ENCODE measurements at places on chromosomes 5 and 9.

GRCh38 chr5:69006030-69006429, 87.8 kb upstream of the SLC30A5 start:
- DNase-seq, result no peak

DNA sequence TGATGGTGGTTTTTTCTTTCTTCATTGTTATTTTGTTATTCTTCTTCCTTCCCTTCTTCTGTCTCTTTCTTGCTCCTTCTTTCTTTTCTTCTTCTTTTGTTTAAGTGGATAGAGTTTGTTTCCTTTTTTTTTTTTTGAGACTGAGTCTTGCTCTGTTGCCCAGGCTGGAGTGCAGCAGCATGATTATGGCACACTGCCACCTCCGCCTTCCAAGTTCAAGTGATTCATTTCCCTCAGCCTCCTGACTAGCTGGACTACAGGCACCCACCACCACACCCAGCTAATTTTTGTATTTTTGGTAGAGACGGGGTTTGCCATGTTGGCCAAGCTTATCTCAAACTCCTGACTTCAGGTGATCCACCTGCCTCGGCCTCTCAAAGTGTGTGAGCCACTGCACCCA, 40.3 kb downstream of the JAK2 start:
- peak; percentile 2 for DNase-seq

- DNase-seq, result no peak
Measured at GRCh38 chr9:77892171-77892570, 139.4 kb downstream of the GNAQ start.

DNA sequence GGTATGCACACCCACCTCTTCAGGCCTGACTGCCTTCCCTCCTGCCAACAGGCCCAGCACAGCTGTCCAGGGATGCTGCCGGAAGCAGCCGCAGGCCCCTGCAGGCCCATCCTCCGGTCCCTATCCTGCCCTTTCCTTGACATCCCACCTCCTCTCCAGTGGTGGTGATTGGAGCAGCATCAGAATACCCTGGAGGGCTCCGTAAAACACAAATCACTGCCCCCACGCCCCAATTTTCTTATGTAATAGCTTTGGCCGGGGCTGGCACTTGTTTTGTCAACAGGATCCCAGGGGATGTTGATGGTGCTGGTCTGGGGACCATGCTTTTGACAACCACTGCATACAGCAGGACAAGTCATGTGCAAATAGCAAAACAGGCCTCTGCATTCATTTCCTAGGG, 274.5 kb downstream of the GADD45G start:
- no peak for DNase-seq

- peak; percentile 68 for DNase-seq
Measured at GRCh38 chr9:86978922-86979474, 31.7 kb upstream of the GAS1 start.

DNA sequence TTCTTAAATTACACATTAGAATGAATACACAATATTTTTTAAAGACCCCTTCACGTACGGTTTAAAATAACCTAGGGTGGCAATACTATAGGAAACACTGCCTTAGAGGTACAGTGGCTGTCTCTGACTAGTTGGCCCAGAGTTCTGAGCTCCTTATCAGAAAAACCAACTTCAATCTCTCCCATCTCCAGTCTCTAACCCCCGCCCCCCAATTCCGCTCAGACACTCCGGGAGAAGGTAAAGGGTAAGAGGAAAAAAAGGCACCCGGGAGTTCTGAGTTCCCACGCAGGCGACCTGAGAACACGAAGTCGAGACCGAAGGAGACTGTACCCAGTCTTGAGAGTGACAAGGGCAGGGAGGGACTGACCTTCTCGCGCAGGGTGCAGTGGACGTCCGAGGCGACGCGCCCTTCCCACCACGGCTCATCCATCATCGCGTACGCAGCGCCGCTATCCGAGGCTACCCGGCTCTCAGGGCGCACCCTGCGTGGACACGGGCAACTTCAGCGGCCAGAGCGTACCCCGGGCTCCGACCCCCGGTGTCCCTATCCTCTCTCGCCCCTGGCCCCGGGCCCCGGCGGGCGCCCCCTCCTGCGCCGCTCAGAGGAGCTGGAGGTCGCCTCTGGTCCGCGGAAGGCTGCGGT, 752 bp downstream of the CCNJL start:
- no peak for DNase-seq

GRCh38 chr5:77832938-77833337, 56.8 kb upstream of the TBCA start:
- no peak for DNase-seq

- DNase-seq, result no peak
Measured at GRCh38 chr9:18190671-18191374, 283.1 kb upstream of the ADAMTSL1 start.

GRCh38 chr5:42641336-42642005, 115.1 kb upstream of the CCDC152 start:
- DNase-seq, result no peak

DNA sequence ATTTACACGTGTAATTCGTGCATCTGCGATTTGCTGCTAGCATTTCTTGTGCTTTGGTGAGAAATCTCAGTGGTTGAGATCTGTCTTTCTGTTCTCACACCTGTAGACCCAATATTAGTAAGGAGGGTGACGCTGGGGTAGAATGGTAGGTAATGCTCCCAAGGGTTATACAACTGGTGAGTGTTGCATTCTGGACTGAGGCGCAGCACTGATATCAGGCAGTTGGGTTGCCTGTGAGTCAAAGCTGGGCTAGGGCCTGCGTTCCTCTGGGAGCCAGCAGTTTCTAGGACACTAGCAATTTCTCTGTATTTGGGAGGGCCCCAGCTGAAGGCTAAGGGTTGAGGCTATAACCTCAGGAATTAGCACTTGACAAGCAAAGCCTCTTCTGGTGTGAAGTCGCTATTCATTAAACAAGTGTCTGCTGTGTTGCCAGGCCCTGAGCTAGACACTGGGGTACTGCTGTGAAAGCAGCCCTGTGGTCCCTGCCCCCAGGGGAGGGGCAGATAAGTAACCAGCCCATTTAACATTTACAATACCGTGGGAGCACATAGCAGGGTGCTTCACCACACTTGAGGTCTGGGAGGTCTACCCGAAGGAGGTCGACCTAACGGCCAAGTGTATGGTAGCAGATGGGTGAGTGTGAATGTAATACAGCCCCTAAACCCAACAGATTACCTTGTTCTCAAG, 28.7 kb downstream of the LARP1 start:
- no peak for DNase-seq

- no peak for DNase-seq
Measured at GRCh38 chr9:26947736-26948135, 694 bp upstream of the PLAA start.

DNA sequence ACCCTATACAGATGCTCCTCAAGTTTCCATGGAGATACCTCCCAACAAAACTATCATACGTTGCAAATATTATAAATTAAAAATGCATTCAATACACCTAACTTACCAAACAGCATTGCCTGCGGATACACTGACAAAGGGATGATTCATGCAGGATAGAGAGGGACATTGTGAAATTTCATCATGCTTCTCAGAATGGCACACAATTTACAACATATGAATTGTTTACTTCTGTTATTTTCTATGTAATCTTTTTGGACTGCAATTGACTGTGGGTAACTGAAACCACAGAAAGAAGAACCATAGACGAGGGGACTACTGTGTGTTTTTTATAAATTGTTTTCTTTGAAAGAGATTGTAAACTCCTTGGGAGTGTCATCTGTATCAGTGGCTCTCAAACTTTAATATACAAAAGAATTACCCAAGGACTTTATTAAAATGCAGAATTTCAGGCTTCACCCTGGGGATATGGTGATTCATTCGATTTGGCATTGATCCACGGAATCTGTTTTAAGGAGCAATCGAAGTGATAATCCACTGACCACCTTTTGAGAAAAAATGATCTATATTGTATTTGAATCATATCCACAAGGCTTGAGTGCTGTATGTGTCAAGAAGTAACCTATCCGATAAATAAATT, 146.4 kb downstream of the SGCD start:
- peak; percentile 55 for DNase-seq

DNA sequence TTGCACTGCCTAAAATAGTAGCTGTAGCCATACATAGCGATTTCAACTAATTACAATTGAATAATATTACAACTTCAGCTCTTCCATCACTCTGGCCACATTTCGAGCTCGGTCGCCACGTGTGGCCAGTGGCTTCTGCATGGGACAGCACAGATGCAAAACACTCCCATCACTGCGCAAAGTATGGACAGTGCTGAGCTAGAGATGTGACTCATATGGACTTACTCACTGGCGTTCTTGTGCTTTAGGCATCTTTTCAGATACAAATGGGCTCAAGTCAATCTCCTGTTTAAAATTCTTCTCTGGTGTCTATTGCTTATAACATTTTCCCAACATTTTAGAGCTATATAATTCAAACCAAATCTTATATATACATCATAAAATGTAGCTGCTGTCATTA, 222.7 kb downstream of the ELAVL2 start:
- no peak for DNase-seq

All from fibroblast of skin of right quadriceps (primary cell).